ENCODE measurements at places on chromosomes 7 and 10.

DNA sequence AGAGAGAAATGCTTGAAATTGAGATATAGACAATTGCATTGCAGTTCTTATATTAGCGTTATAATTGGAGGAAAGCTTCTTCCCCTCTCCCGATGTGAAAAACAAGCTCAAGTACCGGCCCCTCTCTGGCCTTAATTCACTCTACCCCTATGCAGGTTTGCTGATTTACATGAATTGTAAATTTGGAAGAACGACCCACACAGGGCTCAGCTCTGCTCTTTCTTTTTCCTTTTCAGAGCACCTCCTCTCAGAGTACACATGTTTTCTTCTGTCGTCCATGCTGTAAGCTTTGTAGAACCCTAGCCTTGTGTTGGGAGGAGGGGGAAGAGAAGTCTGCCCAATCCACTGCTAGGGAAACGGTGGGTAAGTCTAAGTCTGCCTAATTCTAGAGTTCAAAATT lies 140.8 kb downstream of the IQUB start:
- DNase-seq = no peak

- no peak for DNase-seq
Measured at GRCh38 chr7:144903201-144903600, 67.3 kb upstream of the TPK1 start.

GRCh38 chr10:34319197-34319846 lies 495.8 kb downstream of the PARD3 start:
- no peak for DNase-seq

DNA sequence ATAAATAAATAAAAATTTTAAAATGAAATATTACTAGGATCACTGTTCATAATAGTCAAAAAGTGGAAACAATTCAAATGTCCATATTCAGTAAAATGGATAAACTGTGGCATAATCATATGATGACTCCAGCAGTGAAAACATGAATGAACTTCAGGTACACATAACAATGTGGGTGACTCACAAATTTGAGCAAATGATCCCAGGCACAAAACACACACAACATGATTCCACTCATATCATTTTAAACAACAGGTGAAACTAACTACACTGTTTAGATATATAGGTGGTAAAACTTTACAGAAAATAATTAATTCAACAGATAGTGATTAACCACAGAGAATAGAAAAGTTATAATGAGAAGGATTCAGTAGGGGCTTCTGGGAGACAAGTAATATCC lies 14.7 kb upstream of the SAMD8 start:
- no peak for DNase-seq

- DNase-seq = no peak
Measured at GRCh38 chr7:112584290-112584689, 103.5 kb downstream of the LSMEM1 start.

- DNase-seq = no peak
Measured at GRCh38 chr7:15938115-15938514, 251.6 kb upstream of the MEOX2 start.

DNA sequence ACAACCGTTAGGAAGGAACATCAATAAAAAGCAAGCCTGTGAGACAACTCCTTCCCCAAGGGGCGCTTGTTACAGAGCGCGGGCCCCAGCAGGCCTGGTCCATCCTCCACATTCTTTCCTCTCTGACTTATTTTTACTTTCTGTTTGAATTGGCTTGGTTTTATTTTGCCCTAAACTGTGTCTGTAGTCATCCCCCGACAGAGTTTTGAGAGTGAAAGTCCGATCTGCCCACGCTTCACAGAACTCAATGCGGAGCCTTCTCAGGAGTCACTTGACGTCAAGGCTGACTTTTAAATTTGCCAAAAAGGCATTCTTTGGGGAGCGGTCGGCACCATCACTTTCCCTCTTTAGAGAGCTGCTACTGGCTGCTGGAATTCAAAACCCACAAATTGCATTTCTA lies 150.1 kb upstream of the KLF6 start:
- no peak for DNase-seq

DNA sequence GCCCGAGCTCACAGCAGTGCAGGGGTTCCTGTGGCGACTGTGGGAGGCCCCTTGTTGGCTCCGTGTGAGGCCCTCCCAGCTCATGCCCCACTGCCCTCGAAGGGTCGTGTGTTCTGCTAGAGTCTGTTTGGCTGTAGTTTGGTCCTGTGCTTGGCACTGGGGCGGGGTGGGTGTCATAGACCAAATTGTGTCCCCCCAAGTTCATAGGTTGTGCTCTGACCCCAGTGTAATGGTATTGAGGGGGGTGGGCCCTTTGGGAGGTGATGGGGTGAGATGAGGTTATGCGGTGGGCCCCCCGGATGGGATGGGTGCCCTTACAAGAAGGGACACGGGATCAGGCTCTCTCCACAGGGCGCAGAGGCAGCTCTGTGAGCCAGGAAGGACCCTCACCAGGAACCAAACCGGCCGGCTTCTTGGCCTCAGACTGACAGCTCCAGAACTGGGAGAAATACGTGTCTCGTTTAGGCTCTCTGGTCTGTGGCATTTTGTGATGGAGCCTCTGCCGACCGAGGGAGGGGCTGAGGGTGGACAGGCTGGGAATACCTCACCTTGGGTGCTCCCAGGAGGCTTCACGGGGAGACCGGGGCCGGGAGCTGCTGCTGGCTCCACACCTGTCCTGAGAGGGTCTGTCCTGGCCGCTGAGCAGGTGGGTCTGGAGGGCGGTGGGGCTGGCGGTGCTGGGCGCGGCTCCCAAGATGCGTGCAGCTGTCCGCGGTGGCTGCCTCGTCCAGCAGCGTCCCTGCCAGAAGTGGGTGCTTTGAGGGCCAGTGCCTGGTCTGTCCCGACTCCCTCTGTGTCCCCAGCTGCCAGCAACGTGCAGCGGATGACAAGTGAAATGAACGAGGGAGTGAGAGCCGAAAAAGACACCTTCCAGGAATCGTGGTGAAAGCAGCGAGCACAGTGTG lies 89.4 kb downstream of the INPP5A start:
- DNase-seq = no peak

DNA sequence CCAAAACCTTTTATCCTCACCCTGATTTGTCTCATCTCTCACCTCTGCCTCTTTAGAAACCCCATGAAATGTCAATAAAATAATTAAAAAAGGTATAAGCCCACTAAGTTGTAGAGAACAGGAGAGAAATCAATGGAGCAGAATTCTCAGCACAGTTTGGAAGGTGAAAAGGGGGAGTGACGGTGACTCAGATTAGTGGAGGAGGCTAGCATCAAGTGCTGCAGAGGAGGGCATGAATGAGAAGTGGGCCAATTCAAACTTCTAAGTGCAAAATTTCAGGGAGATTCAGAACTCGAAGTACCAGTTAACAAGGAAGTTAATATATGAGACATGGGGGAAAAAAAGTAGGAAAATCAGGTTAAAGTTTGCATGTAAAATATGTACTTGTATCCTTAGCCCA lies 34.9 kb upstream of the ETV1 start:
- no peak for DNase-seq

DNA sequence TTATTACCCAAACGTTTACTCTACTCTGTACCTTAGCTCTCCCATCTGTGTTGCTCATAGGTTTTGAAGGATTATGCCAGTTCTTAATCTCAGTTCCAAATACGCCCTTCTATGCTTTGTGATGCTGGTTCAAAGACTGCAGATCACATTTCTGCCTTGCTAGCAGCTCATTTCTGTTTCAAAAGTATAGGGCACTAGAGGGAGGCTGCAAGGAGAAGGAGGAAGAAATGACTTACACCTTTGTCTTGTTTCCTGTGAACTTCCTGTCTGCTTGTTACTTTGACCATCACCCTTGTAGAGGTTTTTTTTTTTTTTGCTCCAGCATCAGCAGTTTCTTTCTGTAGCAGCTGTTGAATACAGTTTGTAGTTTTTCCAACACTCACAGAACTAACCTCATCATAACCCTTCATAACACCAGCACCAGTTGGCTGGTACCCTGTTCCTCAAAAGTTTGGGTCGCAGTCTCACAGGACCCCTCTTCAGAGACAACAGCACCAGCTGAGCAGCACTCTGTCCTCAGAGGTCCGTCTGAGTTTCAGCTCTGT lies 16.5 kb downstream of the SLK start:
- no peak for DNase-seq

GRCh38 chr10:71241114-71241829 lies 28.9 kb downstream of the UNC5B start:
- no peak for DNase-seq

DNA sequence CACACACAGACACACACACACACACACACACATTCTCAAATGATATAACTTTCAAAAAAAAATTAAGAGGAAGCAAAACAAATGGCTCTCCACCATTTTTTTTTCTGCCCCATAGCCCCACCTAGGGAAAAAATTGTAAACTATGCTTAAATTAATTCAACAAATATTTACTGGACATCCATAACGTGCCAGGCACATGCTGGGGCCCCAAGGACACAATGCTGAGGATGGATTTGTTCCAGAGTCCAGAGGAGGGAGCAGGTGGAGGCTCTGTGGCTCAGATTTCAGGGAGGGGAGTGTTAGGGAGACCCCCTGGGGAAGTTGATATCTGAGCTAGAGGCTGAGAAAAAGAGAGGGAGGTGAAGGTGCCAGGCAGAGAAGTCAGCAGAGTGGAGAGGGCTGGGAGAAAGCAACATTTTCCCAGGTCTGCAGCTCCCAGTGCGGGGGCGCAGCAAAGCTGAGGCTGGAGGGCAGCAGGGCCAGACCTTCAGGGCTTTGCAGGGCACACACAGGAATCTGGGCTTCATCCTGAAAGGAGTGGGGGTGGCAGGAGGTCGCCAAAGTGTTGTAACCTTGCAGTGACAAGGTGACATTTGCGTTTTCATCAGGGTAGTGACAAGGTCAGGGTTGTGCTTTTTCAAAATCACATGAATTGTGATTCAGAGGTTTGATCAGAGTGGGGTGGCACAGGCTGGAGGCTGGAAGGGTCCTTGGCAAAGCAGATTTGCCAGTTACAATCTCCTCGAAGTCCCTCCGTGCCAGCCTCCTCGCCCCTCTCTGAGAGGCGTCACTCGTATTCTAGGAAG lies 261.6 kb downstream of the WDR11 start:
- no peak for DNase-seq

DNA sequence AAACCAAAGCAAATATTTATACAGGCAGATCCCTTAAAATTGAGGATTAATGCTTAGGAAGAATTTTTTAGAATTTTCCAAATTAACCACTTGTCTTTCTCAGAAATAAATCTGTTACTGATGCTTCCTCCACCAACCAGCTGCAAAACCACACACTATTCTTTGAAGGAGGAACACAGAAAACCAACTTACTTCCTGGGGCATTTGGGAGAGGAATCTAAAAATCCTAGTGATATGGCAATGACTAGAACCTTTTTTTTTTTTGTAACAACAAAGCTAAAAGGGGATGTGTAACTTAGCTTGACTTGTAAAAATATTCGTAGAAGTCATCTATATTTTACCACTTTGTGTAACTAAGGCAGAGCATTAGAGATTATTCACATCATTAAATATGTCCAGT lies 5.1 kb upstream of the TM9SF3 start:
- DNase-seq = no peak

DNA sequence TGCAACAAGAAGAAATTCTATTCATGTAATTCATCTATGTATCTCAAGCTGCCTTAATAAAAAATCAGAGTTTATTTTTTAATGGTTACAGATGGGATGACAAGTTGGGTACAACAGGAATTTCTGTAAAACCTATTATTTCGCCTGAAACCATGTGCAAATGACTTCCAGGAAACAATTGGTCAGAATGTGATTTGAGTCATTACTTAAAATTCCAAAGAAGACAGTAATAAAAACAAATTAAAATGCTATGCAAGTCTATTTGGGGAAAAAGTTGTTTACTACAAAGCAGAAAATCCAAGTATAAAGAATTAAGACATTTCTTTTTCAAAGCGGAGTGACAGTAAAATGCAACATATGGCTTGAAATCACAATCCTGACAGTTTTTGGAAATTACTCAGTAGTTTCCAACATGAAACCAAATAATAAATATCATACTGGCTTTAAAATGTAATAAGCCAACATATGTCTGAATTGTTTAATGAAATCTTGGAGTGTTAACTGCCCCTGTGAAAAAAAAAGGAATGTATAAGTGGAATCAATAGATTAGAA lies 41.5 kb upstream of the SEMA3C start:
- no peak for DNase-seq

DNA sequence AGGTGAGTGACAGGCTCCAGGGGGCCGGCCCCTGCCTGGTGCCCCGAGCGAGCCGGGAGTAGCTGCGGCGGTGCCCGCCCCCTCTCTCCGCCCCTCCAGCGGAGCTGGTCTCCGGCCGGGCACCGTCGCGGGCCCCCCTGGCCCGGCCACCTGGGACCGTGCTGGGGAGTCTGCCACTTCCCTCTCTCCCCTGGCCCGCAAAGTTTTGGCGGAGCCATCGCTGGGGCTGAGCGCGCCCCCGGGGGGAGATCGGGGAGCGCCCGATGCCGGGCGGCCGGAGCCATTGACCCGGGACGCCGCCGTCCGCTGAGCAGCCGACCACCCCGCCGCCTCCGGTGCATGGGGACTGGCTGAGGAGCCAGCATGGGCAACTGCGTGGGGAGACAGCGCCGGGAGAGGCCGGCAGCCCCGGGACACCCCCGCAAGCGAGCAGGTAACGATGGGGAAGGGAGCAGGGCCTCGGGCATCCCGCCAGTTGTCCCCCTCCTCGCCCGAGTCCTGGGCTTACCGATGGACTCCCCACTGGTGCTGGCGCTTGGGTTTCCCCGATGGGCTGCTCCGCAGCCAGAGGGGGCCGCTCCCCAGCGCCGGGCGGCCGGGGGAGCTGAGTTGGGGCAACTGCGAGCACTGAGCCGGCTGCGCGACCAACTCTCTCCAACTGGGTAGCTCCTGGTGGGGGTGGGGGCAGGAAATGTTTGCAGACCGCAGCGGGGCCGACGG lies at the start of gene UBTD1:
Gene UBTD1, plus strand, starts transcription at position 84 of the 720 bp plus-strand sequence. Its CDS starts 280 bp downstream, at position 364.
- no peak for DNase-seq

DNA sequence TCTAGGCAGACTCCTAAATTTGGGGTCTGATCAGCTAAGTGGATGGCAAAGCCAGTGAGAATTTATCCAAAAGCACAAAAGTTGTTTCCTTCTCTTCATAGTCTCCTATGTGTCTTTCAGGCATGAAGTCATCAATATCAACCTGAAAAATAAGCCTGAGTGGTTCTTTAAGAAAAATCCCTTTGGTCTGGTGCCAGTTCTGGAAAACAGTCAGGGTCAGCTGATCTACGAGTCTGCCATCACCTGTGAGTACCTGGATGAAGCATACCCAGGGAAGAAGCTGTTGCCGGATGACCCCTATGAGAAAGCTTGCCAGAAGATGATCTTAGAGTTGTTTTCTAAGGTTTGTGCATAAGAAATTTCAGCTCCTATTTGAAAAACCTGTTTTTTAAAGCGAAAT lies 4.8 kb downstream of the GSTO1 start:
- DNase-seq = no peak

- DNase-seq = no peak
Measured at GRCh38 chr7:20132585-20132984, 84.6 kb downstream of the MACC1 start.

- DNase-seq = no peak
Measured at GRCh38 chr7:98212532-98213041, 1.3 kb downstream of the BHLHA15 start.

DNA sequence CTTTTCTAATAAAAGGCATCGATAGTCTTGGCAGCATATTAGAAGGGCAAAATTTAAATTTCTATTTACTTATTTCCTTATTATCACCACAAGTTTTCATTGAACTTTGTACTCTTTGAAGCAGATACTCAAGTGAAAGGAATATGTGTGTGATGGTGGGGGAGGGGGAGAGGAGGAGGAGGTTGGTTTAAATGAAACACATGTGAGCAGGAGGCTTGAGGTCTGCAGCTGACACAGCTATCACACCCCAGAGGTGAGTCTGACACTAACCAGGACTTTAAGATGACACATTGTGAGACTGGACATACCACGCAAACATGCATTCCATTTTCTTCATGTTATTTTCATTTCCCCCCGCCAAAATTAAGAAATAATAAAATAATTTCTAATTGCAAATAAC lies 63.3 kb downstream of the CTTNBP2 start:
- DNase-seq = no peak

GRCh38 chr7:45702751-45703150 lies 128.6 kb downstream of the ADCY1 start:
- no peak for DNase-seq
